ENCODE measurements at places on chromosomes 7 and 10.
A peak's percentile ranks its signal among the peaks of the same experiment; 100 is the strongest.

DNA sequence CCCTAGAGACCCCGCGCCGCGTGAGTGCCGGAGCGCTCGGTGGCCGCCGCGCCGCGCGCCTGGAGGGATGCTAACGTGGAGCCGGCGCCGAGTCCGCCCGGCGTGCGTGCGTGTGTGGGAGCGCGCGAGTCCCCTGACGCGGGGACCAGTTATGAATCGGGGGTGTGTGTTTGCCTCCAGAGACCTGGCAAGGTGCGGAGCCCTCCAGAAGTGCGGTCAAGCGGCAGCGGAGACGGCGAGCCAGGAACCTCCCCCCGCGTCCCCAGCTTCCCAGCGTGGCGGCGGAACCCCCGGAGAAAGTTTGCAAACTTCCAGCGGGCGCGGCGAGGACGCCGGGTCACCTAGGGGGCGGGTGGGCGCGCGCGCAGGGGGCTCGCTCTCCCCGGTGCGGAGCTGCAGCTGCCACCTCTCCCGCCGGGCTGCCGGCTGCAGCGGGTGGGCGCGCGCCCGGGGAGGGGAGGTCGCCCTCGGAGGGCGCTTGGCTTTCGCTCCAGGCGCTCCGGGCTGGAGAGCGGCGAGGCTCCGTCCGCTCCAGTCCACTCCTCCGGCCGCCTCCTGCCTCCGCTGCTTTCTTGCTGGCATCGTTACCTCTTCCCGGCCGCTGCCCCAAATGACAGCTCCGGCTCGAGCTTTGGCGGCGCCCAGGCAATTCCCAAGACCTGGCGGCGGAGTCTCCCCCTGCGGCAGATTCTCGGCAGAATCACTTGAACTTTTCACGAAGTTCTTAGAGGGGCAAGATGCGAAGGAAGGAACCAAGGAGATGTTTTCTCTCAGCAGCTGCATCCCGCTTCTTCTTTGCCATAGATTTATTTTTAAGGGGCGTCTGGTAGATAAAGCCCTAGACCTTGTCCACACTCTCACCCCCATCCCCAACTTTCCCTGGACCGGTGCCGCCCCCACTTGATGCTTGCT, 2.3 kb upstream of the CREB5 start:
- peak; percentile 41 for DNase-seq

DNA sequence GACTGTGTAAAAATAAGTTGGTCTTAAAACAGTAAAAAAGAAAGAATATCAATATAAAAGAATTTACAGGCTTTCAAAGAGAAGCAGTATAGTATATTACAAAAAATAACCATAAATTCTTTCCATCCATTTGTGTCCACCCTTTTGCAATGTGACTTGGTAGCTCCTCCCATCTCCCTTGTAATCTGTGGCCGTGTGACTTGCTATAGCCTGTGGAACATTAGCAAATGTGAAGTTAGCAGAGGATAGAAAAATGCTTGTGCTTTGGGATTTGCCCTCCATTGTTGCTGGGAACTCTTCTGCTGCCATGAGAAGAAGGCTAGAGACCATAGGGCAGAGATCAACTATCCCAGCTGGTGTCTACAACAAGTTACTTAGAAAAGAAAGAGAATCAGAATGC, 30.2 kb downstream of the KLHL7 start:
- no peak for DNase-seq

- no peak for DNase-seq
These were observed 143.4 kb downstream of the CELF2 start for GRCh38 chr10:11161096-11161495.

- DNase-seq: peak; percentile 16
These were observed 154.3 kb downstream of the ELAPOR2 start for GRCh38 chr7:86904949-86905834.

GRCh38 chr7:78736548-78736947, 716.9 kb downstream of the MAGI2 start:
- no peak for DNase-seq

- DNase-seq: no peak
These were observed 563.8 kb downstream of the PTPRN2 start for GRCh38 chr7:158023681-158024350.

DNA sequence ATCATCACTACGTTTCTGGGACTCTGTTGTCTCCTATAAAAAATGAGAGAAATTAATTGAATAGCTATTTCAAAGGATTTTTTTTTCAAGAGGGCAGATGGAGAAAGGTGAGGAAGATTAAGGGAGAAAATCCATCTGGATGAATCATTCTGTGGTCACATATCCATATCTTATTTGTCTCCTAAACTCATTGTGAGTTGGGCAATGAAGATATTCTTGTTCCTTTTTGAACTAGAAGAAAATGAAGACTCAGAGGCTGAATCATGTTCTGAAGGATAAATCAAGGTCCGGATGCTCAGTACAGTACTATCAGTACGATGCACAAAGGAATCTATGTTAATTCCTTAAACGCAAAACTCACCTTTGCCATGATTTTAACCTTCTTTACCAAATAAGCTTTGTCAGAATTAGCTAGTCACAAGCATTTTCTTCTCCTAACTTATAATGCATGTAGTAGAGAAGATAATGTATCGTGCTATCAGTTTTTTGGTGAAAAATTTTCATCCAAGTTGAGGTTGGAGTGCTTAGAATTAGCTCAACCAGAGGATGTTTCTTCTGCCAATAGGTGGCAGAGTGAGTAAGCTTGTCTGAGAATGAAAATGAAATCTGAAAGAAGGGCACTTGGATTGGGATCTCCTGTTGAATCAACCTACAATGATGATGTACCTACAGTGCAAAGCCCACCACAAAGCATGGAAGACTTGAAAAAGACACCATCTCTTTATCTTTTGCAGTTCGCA, 446.9 kb downstream of the KIF20B start:
- peak; percentile 16 for DNase-seq

DNA sequence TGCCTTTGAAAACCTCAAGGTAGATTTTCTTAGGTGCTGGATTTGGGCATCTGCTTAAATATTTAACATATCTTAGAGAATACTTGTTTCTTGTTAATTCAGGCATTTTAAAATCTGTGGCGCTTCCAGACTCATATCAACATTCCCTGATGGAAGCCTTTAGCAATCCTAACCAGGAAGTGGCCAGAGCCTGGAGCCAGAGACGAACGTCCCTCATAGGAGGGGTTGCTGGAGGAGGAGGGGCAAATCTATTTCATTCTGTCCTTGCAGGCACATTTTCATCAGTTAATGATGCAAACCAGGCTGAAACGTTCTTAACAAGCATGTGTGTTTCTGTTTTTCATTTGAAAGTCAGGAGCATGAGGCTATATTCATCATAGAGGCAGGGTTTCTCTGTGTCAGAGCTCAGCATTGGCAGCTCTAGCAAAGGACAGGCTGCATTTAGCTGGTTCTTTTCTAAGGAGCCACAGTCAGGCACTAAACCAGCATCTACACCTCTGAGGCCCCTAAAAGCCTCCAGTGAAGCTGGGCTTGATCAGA, 17.8 kb upstream of the IFIT2 start:
- DNase-seq: peak; percentile 91

GRCh38 chr10:71812016-71812912, 38.8 kb downstream of the PSAP start:
- DNase-seq: peak; percentile 75

- peak; percentile 44 for DNase-seq
These were observed 6.6 kb downstream of the NIPSNAP2 start for GRCh38 chr7:55970978-55971377.

- no peak for DNase-seq
These were observed 102.4 kb downstream of the EXOC4 start for GRCh38 chr7:133355325-133355708.

- DNase-seq: no peak
These were observed 710.4 kb downstream of the TNS3 start for GRCh38 chr7:46871516-46871915.

DNA sequence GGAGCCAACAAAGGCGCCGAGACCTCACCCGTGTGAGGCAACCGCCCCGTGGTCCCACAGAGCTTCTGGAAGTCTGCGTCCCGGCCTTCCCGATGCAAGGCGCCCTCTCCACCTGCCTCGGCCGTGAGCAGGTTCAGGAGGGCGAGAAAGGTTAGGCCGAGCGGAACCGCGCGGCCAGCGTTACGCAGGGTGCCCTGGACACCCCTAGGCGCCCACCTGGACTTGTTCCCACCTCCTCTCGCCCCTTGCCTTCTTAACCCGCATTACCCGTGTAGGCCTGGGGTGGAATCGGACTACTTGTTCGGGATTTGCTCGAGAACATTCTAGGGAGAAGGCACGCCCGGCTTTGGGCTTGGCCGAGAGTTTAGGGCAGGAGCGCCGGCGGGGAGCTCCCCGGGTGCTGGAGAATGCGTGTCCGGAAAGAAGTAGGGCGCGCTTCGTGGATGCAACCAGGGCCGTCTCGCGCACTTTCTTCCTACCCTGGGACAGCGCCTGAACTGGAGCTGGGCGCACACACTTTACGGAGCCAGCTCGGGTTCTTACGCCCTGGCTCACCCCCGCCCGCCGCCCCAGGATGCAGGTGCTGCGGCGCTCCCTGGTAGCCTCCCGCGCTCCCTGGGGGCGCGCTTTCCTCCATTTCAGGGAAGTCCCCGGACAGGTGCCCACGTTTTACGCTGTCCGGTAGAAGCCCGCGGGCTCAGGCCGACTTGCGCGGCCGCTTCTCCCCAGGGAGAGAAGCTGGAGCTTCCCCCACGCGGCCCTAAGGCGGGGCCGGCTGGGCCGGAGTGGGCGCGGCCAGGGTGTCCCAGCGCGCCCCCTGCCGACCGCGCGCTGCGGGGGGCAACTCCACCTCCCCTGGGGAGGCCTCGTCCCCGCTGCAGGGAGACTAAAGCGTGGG, 74.5 kb downstream of the INSIG1 start:
- peak; percentile 29 for DNase-seq

- DNase-seq: peak; percentile 85
These were observed 134.5 kb downstream of the NRBF2 start for GRCh38 chr10:63267414-63268148.

DNA sequence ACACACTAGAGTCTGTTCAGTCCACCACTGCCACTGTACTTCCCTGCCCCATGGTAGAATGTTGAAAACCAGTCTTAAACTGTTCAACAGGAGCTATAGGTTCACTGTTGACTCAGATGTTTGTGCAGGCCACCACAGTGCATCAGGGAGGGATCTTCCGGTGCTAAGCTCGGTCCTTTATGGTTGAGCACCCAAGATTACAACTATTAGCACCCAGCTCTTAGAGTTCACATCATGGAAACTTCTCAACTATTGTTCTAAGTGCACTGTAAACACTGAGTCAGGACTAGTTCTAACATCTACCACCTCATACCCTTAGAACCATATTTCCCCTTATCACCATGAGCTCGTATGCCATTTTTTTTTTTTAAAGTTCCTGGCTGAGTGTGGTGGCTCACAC, 97.1 kb upstream of the MXI1 start:
- DNase-seq: peak; percentile 19

DNA sequence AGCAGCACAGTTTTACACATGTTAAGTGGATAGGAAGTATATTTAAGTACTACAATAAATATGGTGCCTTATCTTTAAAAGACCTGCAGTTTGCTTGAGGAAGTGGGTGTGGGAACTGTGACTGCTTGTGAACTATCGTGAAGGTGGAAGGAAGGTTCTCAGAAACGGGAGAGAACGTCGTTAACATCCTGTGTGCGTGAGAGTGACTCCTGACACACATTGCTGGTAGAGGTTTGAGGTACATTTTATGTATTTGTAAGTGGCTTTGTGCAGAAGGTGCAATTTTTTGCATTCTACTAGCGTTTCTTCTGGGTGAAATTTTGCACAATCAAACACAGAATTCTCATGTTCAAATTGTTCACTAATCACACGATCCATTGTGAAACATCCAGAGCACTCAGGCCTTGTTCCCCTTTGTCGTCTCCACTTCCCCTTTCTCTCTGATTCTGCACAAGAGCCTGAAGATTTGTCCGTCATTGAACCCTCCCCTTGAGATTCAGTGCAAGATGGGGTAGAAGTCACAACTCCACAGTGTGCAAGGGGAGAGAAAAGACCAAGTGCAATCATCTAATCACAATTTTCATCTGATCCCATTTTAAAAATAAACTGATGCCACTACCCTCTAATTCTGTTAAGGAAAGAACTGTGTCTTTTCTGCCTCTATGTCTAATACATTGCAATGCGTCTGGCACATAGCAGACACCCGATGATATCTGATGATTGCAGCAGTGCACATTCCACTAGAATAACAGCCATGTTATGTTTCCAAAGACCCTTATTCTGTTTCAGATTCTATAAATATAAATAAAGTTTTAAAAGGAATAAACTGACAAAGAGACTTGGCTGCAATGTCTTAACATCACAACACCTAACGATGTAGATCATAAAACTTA, 279.9 kb downstream of the NEBL start:
- no peak for DNase-seq

GRCh38 chr10:58932577-58933314, 243.7 kb upstream of the PHYHIPL start:
- DNase-seq: no peak

- peak; percentile 79 for DNase-seq
These were observed 33.9 kb downstream of the SGPL1 start for GRCh38 chr10:70849582-70850016.

- no peak for DNase-seq
These were observed 49.8 kb upstream of the AGK start for GRCh38 chr7:141501451-141501850.

DNA sequence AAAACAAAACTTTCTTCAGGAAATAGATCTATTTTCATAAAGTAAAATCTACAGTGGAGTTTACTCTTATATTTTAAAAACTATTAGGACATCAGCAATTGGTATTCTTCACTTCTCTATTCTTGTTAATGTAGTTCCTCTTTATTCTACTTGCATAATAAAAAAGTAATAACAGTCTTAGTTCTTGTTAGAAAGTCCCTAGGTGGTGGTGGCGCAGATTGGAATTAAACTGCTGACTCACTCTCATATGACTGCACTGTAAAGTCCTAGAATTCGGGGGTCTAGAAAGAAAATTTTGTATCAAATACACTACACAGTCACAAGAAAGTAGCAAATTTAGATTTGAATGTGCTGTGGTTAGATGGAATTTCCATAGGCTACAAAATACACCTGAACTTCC, 44.6 kb upstream of the TES start:
- no peak for DNase-seq

- no peak for DNase-seq
These were observed 314.1 kb upstream of the C7orf33 start for GRCh38 chr7:148276314-148277041.

DNA sequence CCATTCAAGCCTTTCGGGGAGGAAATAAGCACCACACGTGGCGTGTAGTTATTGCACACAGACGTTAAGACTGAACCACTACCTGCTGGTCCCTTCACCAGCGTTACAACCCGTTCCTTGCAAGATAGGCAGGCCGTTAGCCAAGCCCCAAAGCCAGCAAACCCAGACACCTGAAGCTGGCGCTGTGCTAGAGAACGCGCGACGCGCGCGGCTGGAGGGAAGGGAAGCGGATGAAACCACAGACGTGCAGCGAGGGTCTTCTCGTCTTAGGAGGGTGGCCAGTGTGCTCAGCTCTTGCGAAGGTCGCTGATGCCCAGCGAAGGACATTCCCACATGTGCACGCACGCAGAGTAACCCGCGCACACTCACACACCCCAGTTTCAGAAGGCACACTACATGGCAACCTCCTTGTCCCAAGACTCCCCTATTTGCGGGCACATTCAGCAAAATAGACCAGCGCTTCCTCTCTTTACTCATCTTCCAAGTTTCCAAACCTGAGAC, 980 bp downstream of the TMEM26 start:
- no peak for DNase-seq

- DNase-seq: no peak
These were observed 33.6 kb downstream of the FAM25A start for GRCh38 chr10:87053577-87054181.

GRCh38 chr7:7519056-7519455, 16.6 kb downstream of the COL28A1 start:
- DNase-seq: peak; percentile 47
